Heart left ventricle (tissue), 16 donors: ENCODE measurements at places on chromosomes 1 and 21. TPM values are rescaled to one million over a fixed set of nuclear protein-coding genes. Genes with fewer than 3 reads are reported as not detected.
A peak's percentile ranks its signal among the peaks of the same experiment; 100 is the strongest.

CZIB gene
- total RNA-seq, result 39.4 TPM

PLEKHN1 gene
- not detected for total RNA-seq

CELA3B gene
- total RNA-seq, result not detected

GJA5 gene
- 6.1 TPM for total RNA-seq

DNA sequence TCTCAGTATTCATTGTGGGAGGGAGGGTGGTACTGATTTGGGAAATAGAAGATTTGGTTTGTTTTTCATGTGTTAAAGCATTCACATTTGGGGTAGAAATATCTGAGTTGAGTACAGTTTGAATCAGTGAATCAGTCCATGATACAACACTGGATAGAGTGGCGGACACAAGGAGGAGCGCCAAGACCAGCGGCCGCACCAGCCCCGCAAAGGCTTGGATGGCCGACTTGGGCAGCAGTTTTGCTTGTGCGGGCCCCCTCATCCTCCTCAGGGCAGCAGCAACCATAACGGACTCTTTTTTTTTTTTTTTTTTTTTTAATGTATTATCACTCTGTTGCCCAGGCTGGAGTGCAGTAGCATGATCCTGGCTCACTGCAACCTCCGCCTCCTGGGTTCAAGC, 20.0 kb upstream of the CDC14A start:
- H3K4me1 ChIP-seq, result no peaks in the 10 kb centered on the region
- no peak for DNase-seq
- H3K4me3 ChIP-seq, result no peak overlapping the region
- H3K27me3 ChIP-seq, result no peaks in the 10 kb centered on the region
- no peaks in the 10 kb centered on the region for H3K36me3 ChIP-seq

DNA sequence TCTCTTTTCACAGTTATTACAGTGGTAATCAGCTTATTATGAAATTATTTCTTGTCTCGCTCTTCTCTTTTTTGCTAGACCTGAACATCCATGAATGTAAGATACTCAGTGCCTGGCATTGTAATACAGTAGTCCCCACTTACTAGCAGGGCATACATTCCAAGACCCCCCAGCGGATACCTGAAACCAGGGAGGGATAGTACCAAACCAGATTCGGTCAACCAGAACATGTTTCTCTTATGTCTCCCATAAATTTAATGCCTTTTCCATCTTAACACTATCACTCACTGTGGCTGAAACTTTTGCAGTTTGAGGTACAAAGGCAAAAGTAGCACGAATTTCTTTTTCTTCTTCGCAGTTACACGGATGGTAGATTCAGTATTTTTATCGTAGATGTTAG, 24.6 kb upstream of the B3GALT2 start:
- H3K27me3 ChIP-seq, result no peaks in the 10 kb centered on the region
- no peak for DNase-seq
- H3K4me1 ChIP-seq, result no peaks in the 10 kb centered on the region
- H3K36me3 ChIP-seq, result peaks cover 25% of the 10 kb centered on the region
- no peak overlapping the region for H3K27ac ChIP-seq

- H3K4me3 ChIP-seq, result no peak overlapping the region
- no peaks in the 10 kb centered on the region for H3K4me1 ChIP-seq
- H3K36me3 ChIP-seq, result no peaks in the 10 kb centered on the region
Observed at GRCh38 chr1:12640237-12640957, 3.5 kb upstream of the AADACL4 start.

DNA sequence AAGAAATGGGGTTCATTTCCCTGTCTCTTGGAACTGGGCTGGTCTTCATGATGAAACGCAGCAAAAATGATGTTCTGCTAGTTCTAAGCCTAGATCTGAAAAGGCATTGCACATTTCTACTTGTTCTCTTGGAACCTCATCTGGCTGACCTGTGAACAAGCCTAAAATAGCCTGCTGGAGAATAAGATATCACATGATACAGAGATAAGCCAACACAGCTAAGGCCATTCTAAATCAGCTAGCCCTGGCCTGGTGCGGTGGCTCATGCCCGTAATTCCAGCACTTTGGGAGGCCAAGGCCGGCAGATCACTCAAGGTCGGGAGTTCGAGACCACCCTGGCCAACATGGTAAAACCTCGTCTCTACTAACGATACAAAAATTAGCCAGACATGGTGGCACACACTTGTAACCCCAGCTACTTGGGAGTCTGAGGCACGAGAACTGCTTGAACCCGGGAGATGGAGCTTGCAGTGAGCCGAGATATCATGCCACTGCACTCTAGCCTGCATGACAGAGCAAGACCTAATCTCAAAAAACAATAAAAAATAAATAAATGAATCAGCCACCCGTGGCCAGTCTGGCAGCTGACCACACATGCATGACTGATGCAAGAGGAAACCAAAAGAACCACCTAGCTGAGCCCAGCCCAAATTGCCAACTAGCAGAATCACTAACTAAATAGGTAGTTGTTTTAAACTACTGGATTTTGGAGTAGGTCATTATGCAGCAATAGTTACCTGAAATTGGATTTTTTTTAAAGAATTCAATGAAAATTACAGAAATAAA, 18.0 kb downstream of the CD244 start:
- H3K27me3 ChIP-seq, result no peaks in the 10 kb centered on the region
- no peak overlapping the region for H3K27ac ChIP-seq
- no peaks in the 10 kb centered on the region for H3K4me1 ChIP-seq
- no peak overlapping the region for H3K4me3 ChIP-seq

GRCh38 chr1:160795951-160796383, at the start of gene LY9:
Gene LY9 (plus strand): TSS chr1:160796174. CDS start chr1:160796188, 14 bp downstream.
- H3K27me3 ChIP-seq, result no peaks in the 10 kb centered on the region
- no peak within 1 kb of the TSS for H3K27ac ChIP-seq
- H3K4me3 ChIP-seq, result no peak within 1 kb of the TSS
- no peaks in the 10 kb centered on the region for H3K36me3 ChIP-seq
- no peak for DNase-seq

DNA sequence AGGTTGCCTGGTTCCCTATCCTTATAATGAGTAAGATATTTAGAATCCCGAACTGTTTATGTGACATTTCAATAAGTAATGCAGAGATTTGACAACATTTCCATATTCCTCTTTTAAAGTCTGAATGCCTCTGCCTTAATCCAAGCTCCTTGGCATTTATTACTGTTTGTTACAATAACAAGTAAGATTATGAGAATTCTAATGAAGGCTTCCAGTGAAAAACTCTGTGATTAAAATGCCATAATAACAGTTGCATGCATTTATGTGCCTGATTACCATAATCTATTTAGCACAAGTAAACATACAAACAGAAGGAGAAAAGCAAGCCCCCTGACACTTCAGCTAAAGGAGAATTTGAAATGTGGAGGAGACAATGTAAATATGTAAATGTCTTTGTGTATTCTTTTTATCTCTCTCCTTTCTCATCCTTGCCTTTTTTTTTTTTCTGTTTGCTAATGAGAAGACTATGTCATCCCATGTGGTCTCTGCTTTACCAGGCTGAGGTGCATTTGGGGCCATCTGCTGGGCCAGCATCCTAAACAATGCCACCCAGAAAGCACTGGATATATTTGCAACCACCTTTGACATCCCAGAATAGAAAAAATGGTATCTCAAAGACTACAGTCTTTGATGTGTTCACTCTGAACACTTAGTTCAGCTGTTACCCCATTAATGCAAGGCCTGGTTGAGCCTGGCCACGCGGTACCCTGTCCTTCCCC, 17.2 kb upstream of the OLIG2 start:
- no peak overlapping the region for H3K27ac ChIP-seq
- no peaks in the 10 kb centered on the region for H3K36me3 ChIP-seq
- H3K4me3 ChIP-seq, result no peak overlapping the region
- no peaks in the 10 kb centered on the region for H3K4me1 ChIP-seq
- DNase-seq, result no peak
- H3K27me3 ChIP-seq, result no peaks in the 10 kb centered on the region

DNA sequence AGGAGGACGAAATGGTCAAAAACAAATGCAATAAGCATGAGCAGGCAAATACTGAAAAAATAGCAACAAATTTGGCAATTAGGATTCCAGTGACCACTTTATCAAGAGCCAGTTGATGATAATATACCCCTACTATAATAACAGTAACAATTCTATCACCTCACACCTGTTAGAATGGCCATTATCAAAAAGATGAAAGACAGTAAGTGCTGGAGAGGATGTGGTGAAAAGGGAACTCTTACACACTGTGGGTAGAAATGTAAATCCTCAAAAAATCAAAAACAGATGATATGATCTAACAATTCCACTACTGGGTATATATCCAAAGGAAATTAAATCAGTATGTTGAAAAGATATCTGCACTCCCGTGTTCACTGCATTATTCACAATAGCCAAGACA, 114.3 kb upstream of the GFI1 start:
- no peak for DNase-seq
- H3K27ac ChIP-seq, result no peak overlapping the region
- H3K4me3 ChIP-seq, result no peak overlapping the region
- peaks cover 30% of the 10 kb centered on the region for H3K36me3 ChIP-seq

GRCh38 chr1:199657449-199657848, 370.1 kb upstream of the NR5A2 start:
- no peak overlapping the region for H3K27ac ChIP-seq
- H3K36me3 ChIP-seq, result no peaks in the 10 kb centered on the region
- no peak overlapping the region for H3K4me3 ChIP-seq
- DNase-seq, result no peak
- no peaks in the 10 kb centered on the region for H3K27me3 ChIP-seq

- no peak overlapping the region for H3K4me3 ChIP-seq
- H3K4me1 ChIP-seq, result peaks cover 16% of the 10 kb centered on the region
- H3K27me3 ChIP-seq, result no peaks in the 10 kb centered on the region
- no peaks in the 10 kb centered on the region for H3K36me3 ChIP-seq
Observed at GRCh38 chr21:36428761-36429432, 43.7 kb downstream of the CHAF1B start.

DNA sequence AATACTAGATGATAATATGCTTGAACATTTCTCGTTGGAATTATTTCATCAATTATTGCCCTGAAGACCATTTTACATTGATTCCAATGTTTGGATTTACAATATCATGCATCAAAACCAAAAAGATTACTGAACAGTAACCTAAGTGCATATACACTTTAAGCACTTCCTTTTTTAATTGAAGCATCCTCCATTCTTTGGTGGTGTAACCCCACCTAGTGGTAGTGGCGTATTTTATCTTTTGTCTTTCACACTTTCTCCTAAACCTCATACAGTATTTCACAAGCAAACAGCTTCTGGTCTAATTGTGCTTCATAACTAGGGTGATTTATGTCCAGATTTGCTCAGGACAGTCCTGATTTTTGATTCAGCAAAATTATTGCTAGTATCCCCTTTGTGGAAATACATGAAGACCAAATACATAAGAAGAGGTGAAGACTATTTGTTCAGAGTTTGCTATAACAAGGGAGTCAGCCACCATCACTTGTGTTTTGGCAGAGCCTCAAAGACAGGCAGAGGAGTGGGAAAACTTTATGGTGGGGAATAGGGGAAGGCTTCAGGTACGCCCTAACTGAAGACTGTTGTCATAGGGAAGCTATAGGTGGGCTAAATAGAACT, 3.4 kb upstream of the NVL start:
- no peaks in the 10 kb centered on the region for H3K36me3 ChIP-seq
- peaks cover 15% of the 10 kb centered on the region for H3K4me1 ChIP-seq
- H3K27ac ChIP-seq, result no peak overlapping the region
- no peak for DNase-seq
- no peak overlapping the region for H3K4me3 ChIP-seq
- H3K27me3 ChIP-seq, result no peaks in the 10 kb centered on the region

- no peaks in the 10 kb centered on the region for H3K27me3 ChIP-seq
- no peak for DNase-seq
- no peaks in the 10 kb centered on the region for H3K36me3 ChIP-seq
- no peaks in the 10 kb centered on the region for H3K4me1 ChIP-seq
Observed at GRCh38 chr1:219741011-219741970, 128.4 kb upstream of the ZC3H11B start.

GRCh38 chr1:81424061-81424460, 376.7 kb upstream of the ADGRL2 start:
- H3K27me3 ChIP-seq, result no peaks in the 10 kb centered on the region
- no peaks in the 10 kb centered on the region for H3K36me3 ChIP-seq
- H3K27ac ChIP-seq, result no peak overlapping the region
- H3K4me3 ChIP-seq, result no peak overlapping the region
- no peaks in the 10 kb centered on the region for H3K4me1 ChIP-seq
- no peak for DNase-seq

DNA sequence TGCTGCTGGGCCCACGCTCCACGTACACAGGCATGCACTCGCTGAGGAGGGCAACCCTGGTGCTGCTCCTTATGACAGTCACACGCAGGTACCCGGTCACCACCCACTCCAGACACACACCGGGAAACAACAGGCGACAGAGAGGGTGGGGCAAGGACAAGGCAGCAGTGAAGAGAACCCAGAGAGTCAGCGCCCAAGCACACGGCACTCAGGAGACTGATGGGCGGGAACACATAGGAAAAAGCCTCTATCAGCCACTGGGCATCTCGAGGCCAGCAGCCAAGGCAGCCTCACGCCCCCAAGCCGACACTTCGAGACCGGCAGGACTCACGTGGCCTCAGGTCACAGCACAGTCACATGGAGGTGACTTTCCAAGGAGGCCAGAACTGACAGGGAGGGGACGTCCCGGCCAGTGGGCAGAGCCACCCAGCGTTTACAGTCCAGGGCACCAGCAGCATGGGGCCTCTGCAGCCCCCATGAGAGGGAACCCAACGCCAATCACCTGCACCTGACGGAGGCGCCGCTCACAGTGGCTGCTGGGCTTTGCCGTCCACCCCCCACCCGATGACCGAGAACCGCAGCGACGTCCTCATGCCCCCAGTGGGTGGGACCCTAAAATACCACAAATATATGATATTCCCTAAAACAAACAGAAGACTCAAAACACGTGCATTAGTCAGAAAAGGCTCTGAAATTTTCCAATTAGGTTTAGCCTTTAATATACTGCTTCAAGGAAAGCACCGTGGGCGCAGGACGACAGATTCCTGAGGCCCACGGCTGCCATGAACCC, 19.7 kb downstream of the PTTG1IP start:
- H3K4me3 ChIP-seq, result no peak overlapping the region
- H3K27ac ChIP-seq, result no peak overlapping the region
- no peaks in the 10 kb centered on the region for H3K27me3 ChIP-seq
- peak; percentile 77 for DNase-seq

- no peaks in the 10 kb centered on the region for H3K36me3 ChIP-seq
- DNase-seq, result no peak
- peaks cover under 1% of the 10 kb centered on the region for H3K4me1 ChIP-seq
- H3K27me3 ChIP-seq, result peaks cover 33% of the 10 kb centered on the region
Observed at GRCh38 chr1:20712215-20712577, 5.6 kb downstream of the KIF17 start.
